Breast epithelium (tissue), 4 donors: ENCODE measurements at places on chromosomes 2 and 18. TPM values are rescaled to one million over a fixed set of nuclear protein-coding genes. Genes with fewer than 3 reads are reported as not detected.

Gene GKN2
- total RNA-seq = not detected

Gene IL1B
- not detected for total RNA-seq

GRCh38 chr2:27147935-27148334 lies 869 bp upstream of the TCF23 start:
- no peak for DNase-seq

DNA sequence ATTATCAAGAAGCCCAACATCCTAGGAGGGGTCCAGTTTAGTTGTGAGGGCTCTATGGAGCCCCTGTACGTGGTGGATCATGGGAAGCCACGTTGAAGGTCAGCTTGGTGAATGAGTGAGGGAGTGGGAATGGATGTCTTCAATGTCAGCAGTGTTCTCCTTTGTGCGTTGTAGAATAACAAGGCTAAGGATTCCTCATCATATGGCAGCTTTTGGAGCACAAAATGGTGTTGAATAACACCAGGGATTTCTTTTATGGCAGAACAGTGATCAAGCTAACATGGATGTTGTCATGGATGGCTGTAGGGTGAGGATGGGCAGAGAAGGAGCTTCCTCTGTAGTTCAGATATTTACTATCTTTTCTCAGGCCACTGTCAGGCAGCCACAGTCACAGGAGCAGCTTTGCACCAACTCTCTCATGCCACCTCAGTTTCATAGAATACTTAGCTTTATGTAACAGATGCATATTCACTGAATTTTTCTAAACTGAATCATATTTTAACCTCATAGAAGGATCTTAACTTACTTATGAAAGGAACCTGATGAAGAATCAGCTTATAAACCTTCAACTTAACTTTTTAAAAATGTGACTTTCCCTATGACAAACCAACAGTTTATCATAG lies 284.5 kb upstream of the EPAS1 start:
- DNase-seq = no peak

- DNase-seq = no peak
These were observed 368.2 kb downstream of the EPHA4 start for GRCh38 chr2:221203856-221204255.
